ENCODE measurements at places on chromosomes 6 and 20. TPM values are rescaled to one million over a fixed set of nuclear protein-coding genes. Genes with fewer than 3 reads are reported as not detected.

- no peak for DNase-seq
Observed at GRCh38 chr6:109008054-109008453, 86.6 kb downstream of the SESN1 start.

GRCh38 chr20:37417617-37418467 is 71.9 kb downstream of the SRC start:
- DNase-seq: no peak

- DNase-seq: peak; percentile 5
Observed at GRCh38 chr6:128725271-128726233, 157.4 kb upstream of the LAMA2 start.

DNA sequence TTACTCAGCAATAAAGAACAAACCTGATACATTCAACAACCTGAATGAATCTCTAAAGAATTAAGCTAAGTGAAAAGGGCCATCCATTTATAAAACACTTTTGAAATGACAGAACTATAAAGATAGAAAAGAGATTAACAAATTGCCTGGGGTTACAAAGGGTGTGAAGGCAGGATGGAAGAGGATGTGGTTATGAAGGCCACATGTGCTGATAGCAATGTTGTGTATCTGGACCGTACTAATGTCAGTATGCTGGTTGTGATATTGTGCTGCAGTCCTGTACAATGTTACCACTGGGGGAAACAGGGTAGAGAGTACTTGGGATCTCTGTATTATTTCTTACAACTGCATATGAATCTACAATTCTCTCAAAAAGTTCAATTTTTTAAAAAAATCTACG is 36.4 kb downstream of the ELOVL5 start:
- no peak for DNase-seq

GRCh38 chr20:5065166-5065878 is 54.4 kb downstream of the PCNA start:
- DNase-seq: no peak

The MUC22 gene
- not detected for polyA plus RNA-seq

The DOK5 gene
- 4.2 TPM for polyA plus RNA-seq

All from urinary bladder (tissue), 4 donors.